ENCODE measurements at places on chromosomes 1 and 21. TPM values are rescaled to one million over a fixed set of nuclear protein-coding genes. Genes with fewer than 3 reads are reported as not detected.
A peak's percentile ranks its signal among the peaks of the same experiment; 100 is the strongest.

Gene OR2L13
- not detected for total RNA-seq

Gene PLCH2
- 4.6 TPM for total RNA-seq

Gene ZNF670
- 2.3 TPM for total RNA-seq

Gene ERMAP
- total RNA-seq, result 15.6 TPM

Gene SPATA45
- not detected for total RNA-seq

Gene ARHGEF19
- total RNA-seq, result 8.0 TPM

Gene PDE4DIP
- total RNA-seq, result 50.6 TPM

GRCh38 chr1:22888320-22889075 is 84.2 kb downstream of the LACTBL1 start:
- DNase-seq, result no peak

DNA sequence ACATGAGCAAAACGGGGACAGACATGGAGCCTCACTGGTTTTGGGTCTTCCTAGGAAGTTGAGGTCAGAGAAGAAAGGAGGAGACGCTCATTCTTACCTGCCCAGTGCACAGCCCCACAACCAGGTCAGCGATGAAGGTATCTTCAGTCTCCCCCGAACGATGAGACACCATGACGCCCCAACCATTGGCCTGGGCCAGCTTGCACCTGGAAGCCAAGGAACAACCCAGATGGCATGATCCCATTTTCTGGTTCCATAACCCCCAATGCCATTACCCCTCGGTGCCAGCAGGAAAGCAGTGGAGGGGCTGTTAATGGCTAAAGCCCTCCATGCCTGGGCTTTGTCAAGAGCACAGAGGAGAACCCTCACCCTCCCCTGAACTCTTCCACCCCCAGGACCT is 15.3 kb downstream of the ENO1 start:
- DNase-seq, result no peak

DNA sequence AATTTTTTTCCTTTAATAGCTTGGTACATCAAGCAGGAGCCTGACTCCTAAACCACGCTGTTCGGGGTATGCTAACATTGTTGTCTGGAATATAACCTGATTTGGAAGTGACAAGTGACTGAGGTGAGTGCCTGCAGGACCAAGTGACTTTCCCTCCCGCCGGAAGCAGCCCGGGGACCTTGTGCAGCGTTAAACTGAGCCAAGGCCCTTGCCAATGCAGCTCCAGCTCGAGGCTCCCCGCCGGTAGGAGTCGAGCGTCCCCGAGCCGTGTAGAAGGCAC is 716 bp upstream of the MTARC1 start:
- DNase-seq, result no peak

- DNase-seq, result no peak
These were observed 259.3 kb downstream of the HLX start for GRCh38 chr1:221138516-221138915.

DNA sequence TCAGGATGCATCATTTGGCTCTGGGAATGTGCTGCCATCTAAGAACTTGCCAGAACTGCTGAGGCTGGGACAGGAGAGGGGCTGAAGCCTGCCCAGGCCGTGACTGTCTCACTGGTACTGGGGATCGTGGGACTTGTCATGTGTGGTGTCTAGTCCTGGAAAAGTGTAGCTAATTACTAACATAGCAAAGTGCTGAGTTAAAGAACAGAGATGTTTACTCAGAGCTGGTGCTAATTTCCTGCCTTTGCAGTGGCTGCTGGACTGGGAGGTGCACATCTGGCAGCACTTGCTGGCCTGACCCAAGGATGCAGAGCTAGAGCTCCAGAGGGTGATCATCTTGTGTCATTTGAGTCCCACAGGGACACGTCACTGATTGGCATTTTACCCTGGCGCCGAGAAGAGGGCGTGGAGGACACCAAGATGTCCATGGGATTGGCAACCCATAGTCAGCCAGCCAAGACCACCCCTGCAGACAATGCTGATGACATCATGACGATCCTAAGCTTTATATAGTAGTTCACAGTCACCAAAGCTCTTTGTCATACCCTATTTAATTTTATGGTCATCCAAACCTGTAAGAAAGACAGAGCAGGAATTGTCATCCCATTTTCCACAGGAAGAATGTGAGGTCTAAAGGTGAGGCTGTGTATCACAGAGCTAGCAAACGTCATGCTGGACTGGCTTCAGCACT is 110.1 kb upstream of the SLC44A3 start:
- DNase-seq, result no peak

DNA sequence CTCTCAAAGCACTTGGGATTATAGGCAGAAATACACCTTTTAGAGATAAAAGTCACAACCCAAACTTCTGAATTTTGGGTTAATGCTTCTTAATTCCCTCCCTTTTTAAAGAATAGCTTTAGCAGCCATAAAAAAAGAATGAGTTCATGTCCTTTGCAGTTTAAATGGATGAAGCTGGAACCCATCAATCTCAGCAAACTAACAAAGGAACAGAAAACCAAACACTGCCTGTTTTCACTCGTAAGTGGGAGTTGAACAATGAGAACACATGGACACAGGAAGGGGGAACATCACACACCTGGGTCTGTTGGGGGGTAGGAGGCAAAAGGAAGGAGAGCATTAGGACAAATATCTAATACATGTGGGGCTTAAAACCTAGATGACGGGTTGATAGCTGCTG is 55.8 kb downstream of the SLC27A3 start:
- DNase-seq, result no peak

- DNase-seq, result no peak
These were observed 12.2 kb downstream of the PLEKHO1 start for GRCh38 chr1:150161747-150162581.

GRCh38 chr1:11067716-11068599 is 8.1 kb upstream of the SRM start:
- DNase-seq, result no peak

- DNase-seq, result peak; percentile 43
These were observed 90.0 kb downstream of the GRIK1 start for GRCh38 chr21:29849735-29850176.

- peak; percentile 96 for DNase-seq
These were observed at the start of gene CPT2 for GRCh38 chr1:53196485-53197290. Gene CPT2, plus strand, starts transcription at chr1:53196824. Its CDS starts 120 bp downstream, at chr1:53196944.

- no peak for DNase-seq
These were observed at the start of gene MYBPHL for GRCh38 chr1:109306832-109307273. Gene MYBPHL, minus strand, starts transcription at chr1:109307011. Its CDS starts 20 bp downstream, at chr1:109306991.

- DNase-seq, result peak; percentile 73
These were observed 55.0 kb upstream of the PAX7 start for GRCh38 chr1:18575620-18576019.

Measured in left colon (tissue), 2 donors.